ENCODE measurements at places on chromosomes 3 and 15.

DNA sequence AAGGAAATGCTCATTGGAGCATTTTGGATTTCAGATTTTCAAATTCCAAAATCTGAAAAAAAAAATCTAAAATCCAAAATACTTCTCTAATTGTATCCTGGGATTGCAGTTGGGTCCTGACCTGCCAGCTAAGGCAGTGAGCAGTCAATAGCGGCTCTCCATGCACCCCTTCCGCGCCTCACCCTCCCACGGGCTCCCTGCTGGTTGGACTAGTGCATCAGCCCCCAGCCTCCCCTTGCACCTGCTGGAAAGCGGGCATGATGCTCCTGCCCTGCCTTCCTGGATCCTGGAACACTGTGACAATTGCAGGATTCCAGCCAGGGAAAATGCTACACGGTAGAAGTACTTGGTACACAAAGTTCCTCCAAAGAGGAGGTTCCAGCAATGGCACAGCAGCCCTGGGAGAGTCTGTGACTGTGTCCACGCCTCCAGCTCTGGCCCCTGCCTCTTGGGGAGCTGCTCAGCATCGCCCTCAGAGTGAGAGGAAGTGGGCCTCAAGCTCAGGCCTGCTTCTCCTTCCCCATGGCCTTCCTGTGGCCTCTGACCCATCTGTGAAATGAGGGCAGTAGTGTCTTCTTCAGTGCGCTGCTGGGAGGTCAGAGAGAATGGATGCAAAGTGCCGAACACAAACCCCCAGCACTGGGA, 39.5 kb upstream of the CHRNB4 start:
- DNase-seq = no peak

GRCh38 chr3:192914848-192915247, 2.8 kb downstream of the MB21D2 start:
- DNase-seq = no peak

DNA sequence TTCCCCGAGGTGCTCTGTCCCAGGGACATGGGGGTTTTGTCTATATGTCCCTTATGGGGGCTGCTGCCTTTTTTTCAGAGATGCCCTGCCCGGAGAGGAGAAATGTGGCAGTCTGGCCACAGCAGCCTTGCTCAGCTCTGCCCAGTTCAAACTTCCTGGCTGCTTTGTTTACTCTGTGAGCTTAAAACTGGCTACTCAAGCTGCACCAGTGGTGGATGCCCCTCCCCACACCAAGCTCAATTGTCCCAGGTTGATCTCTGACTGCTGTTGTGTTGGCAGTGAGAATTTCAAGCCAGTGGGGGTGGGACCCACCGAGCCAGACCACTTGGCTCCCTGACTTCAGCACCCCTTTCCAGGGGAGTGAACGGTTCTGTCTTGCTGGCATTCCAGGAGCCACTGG, 188.9 kb downstream of the STXBP5L start:
- no peak for DNase-seq

- DNase-seq = no peak
Measured at GRCh38 chr15:85149465-85150129, 167.9 kb downstream of the PDE8A start.

DNA sequence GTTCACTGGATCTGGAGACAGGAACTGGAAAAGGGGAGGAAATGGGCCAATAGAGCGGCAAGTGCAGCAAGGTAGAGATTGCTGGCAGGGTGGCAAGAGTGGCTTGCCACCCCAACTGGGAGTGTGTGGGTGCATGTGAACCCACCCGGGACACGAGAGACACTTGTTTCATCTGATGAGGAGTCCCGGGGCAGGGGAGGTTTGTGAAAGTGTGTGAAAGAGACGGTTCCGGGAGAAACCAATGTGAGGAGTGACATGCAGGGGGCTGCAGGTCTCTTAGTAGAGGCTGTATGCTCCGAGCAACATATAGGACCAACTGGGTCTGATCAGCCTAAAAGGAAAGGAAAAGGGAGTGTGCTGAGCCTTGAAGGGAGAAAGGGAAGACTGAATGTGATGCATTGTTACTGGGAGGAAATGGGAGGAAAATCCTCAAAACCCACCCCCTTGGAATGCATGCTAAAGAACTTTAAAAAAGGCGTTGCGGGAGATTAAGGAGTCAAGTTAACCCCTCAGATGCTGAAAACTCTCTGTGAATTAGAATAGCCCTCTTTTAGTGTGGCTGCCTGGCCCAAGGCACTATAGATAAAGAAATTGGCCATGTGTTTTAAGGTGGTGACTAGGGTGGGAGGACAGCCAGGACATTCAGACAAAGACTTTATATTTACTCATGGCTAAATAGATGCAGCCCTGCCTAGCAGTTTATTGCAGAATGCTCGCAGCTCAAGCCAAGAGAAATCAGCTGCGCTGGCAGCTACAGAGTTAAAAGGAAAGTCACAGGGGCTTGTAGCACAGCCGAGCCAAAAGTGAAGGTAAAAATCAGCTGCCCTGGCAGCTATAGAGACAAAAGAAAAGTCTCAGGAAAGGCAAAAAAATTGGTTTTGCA, 9.1 kb upstream of the SLC9C1 start:
- DNase-seq = no peak

- DNase-seq = no peak
Measured at GRCh38 chr3:89072642-89073041, 34.8 kb upstream of the EPHA3 start.

DNA sequence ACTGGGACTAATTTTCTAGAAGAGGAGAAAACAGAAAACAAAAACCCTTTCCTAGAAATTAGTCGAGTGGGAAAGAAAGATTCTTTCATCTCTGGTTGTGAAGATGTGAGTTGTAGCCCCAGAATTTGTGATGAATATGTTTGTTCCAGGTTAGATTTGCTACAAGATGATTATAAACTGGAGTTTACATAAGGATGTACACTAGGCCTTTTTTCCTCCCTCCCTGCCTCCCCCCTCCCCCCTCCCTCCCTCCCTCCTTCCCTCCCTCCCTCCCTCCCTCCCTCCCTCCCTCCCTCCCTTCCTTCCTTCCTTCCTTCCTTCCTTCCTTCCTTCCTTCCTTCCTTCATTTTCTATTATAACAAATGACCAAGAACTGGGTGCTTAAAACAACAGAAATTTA, 1502.0 kb downstream of the SI start:
- DNase-seq = no peak

DNA sequence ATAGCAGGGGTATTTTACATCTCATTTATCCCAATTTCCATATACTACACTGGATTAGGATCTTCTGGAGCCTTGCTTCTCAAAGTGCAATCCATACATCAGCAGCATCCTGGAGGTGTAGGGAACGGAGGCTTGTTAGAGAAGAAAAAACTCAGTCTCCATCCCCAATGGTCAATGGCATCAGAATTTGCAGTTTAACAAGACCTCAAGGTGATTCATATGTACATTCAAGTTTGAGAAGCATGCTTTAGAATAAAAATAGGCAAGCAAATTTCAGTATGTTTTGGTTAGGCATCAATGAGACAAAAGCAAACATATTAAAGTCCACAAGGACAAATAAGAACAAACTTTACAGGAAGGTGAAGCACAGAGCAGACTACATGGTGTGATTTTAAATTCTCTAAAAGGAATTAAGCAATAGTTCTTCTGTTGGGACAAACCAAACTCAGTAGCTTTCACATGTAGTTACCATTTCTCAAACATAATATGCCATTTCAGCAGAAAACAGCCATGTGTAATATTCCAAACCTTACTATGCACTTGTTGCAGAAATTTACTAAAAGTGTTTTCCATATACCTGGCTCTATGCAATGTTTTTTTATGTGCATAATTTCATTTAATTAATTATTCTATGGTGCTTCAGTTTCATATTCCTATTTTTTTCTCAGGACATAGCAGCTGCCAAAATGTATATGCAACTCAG, 360.3 kb upstream of the NECTIN3 start:
- DNase-seq = no peak

DNA sequence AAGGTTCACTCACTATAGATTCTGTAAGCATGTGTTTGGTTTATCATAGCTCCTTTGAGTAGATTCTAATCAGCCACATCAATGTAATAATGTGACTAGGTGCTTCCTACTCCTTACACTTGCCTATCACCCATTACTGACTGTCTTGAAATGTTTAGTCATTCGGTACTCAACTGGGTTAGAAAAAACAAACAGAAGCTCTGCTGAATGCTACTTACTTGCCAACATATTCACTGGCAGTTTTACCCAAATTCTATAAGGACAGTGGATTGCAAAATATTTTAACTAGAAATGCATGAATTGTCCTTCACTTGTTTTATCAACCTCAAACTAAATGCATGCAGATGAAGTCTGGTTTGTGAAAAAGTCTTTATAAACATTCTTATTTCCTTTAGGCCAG, 352.1 kb upstream of the ALCAM start:
- DNase-seq = no peak

DNA sequence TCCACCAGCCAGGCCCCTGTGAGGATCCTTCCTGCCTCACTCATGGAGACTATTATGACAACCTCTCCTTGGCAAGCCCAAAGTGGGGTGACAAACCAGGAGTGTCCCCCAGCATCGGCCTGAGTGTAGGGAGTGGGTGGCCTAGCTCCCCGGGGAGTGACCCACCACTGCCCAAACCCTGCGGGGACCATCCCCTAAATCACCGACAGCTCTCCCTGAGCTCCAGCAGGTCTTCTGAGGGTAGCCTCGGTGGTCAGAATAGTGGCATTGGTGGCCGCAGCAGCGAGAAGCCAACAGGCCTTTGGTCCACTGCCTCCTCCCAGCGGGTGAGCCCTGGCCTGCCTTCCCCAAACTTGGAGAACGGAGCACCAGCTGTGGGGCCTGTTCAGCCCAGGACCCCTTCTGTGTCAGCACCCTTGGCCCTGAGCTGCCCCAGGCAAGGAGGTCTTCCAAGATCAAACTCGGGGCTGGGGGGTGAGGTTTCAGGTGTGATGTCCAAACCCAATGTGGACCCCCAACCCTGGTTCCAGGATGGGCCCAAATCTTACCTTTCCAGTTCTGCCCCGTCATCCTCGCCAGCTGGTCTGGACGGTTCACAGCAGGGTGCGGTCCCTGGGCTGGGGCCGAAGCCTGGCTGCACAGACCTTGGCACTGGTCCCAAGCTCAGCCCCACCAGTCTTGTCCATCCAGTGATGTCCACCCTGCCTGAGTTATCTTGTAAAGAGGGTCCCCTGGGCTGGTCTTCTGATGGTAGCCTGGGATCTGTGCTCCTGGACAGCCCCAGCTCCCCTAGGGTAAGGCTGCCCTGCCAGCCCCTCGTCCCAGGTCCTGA, 1.0 kb downstream of the LIMD1 start:
- DNase-seq = no peak

- DNase-seq = no peak
Measured at GRCh38 chr3:50155491-50155878, 361 bp downstream of the SEMA3F start.

DNA sequence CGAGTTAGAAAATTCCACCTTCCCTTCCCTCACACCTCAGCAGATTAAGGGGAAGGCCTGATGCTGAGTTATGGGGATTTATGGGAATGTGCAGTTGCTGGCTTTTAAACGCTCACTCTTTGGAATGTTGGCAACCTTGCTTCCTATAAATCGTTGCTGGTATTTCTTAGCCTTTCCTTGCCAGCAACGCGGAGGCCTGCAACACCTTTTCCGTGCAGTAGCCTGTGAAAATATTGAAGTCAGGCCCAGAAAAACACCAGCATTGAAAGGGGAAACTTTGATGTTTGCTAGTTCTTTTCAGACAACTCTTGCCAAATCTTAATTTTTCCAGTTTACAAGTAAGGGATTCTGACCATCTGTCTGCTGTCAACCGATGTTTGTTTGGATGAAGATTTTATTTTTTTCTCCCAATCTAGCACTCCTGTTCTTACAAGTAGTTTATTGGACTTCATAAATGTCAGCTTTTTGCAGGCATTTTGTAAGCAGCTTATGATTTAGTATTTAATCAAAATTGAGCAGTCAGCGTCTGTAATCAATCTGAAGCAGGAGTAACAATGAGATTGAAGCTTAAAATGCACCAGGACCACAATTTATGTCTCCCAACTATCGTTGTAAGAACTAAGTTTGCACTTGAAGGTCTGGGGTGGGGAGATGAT, 251.0 kb downstream of the RPLP1 start:
- no peak for DNase-seq

- DNase-seq = no peak
Measured at GRCh38 chr15:60918234-60918959, 310.7 kb downstream of the RORA start.

- DNase-seq = no peak
Measured at GRCh38 chr3:10600296-10600714, 94.9 kb upstream of the ATP2B2 start.

DNA sequence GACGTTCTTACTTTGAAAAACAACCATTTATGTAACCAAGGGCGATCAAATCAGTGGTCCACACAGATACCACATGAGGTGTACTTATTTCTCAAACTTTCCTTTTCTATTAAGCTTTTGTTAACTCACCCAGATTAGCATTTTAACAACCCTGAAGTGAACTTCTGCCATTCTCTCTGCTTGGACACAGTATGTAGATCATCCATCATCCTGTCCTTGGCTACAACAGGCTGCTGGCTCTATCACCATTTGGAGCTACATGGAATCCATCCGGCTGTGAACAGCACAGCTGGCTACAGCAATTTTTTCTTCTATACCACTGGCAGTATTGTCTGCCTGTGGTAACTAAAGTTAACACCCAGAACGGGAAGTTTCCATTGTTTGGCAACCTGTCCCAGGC, 4.4 kb downstream of the SEMA6D start:
- no peak for DNase-seq

GRCh38 chr15:73918784-73919183, 7.5 kb upstream of the LOXL1 start:
- DNase-seq = no peak

DNA sequence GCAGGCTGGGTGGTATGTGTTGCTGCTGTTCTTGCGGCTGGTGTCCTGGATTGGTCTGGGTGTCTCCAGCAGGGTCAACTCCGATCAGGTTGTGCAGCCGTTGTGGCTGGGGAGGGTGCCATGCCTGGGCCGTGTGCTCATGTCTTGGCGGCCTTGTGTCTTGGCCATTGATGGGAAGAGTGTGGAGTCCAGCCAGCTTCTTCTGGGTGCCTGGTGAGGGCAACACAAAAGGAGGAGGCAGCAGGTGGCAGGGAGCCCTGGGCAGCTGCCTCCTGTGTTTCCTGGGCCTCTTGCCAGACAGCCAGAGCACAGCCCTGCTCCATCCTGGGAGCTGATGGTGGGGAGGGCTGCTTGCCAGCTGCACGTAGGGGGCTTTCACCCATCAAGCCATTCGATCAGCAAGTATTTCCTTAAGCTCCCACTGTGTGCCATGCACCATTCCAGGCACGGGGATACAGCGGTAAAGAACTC, 4.3 kb downstream of the CHAC1 start:
- DNase-seq = no peak

GRCh38 chr3:7646851-7647250, 785.9 kb downstream of the GRM7 start:
- DNase-seq = no peak
